Mammary epithelial cell (primary cell): ENCODE measurements at places on chromosomes 6 and 20. TPM values are rescaled to one million over a fixed set of nuclear protein-coding genes. Genes with fewer than 3 reads are reported as not detected.

OXT gene
- total RNA-seq = not detected

CARMIL1 gene
- 58.2 TPM for total RNA-seq

TRAM2 gene
- total RNA-seq = 9.8 and 16.9 TPM in 2 replicates

ZC3H12D gene
- 0.17 TPM for total RNA-seq

KIF25 gene
- not detected in 2 replicates for total RNA-seq

TCP11 gene
- not detected in 2 replicates for total RNA-seq

ALDH5A1 gene
- 1.8 TPM for total RNA-seq

EYS gene
- total RNA-seq = 0.05 TPM in 1 of 2 replicates, not detected in the other

DNMT3B gene
- 1.1 and 2.0 TPM in 2 replicates for total RNA-seq

TSPO2 gene
- total RNA-seq = not detected in 2 replicates

ENPP1 gene
- total RNA-seq = 0.08 and 0.40 TPM in 2 replicates

HMGCLL1 gene
- total RNA-seq = not detected in 2 replicates

FHL5 gene
- total RNA-seq = not detected

CGAS gene
- 3.0 TPM for total RNA-seq

HTR1E gene
- total RNA-seq = not detected in 2 replicates

MCCD1 gene
- total RNA-seq = not detected
